CD4-positive, alpha-beta T cell treated with Interleukin-6 for 4 hours (primary cell): ENCODE measurements at places on chromosomes 1 and 21.

DNA sequence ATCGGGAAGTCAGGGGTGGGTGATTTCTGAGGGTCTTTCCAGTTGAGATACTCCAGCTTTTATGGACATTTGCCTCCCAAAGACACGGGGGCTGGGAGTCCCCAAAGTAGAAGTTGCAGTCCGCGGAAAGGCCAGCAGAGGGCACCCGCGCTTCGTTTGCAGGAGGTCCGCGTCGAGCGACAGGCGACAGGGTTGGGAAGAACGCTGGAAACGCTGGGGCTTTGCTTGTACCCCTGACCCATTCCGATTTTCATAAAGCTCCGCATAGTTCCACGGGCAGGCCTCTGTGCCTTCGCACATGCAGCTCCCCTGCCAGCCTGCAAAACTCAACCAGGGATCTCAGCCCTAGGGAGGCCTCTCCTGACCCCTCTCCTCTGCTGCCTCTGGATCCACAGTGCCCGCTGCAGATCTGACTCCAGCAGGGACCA, 44.2 kb upstream of the LAPTM5 start:
- DNase-seq: peak; percentile 82

GRCh38 chr1:60415696-60416095, 342.1 kb upstream of the C1orf87 start:
- no peak for DNase-seq

DNA sequence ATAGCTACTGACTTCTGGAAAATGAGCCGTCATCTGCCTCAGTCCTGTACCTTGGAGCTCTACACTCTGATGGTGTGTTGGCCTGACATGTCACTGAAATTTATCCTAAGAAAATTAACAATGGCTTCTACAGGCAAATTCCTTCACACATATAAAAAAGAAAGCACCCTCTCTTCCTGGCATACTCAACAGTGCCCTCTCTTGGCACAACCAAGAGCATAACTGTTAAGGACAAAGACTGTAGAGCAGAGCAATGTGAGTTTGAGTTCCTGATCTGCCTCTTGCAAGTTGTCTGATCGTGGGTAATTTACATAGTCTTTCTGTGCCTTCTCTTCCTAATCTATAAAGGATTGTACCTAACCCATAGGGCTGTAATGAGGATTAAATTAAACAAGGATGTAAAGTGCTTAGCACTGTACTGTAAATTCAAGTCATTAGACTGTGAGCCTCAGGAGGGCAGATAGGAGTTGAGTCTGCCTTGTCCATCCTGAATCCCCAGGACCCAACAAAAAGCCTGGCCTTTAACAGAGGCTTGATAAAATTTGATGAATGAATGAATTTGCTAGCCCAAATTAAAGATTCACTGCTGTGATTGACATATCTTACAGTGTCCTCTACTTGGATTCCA, 83.5 kb downstream of the SYF2 start:
- peak; percentile 38 for DNase-seq

GRCh38 chr1:54559111-54559548, 11.1 kb downstream of the ACOT11 start:
- no peak for DNase-seq

GRCh38 chr1:78565393-78565792, 54.9 kb upstream of the IFI44L start:
- DNase-seq: no peak

DNA sequence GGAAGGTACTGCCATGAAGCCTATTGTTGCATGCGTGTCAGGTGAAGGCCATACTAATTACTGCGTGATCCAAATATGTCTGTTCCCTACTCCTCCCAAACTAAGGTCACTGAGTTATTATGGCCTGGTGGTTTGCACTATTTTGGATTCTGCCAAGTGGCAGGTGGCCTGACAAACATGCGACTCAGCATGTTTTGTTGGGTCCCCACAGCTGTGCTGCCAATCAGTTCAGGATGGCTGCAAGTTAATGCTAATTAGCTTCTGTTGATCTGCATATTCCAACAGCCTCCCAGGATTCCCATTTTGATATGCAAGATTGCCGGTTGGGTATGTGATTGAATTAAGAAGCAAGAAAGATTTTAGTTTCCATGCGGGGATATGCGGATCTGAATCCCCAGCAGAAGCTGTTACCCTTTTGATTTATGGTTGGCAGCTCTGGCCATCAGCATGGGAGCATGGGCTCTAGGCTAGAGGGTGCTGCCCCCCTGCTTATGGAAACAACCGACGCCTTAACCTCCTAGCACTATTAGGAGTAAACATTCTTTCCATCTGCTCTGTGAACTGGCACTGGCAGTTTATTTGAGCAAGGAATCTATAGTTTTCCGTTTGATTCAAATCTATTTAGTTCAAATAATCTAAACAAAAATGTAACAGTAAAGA, 429.8 kb upstream of the C1orf87 start:
- no peak for DNase-seq
